Left lobe of liver (tissue), 2 donors: ENCODE measurements at places on chromosomes 2 and 18. TPM values are rescaled to one million over a fixed set of nuclear protein-coding genes. Genes with fewer than 3 reads are reported as not detected.

DNA sequence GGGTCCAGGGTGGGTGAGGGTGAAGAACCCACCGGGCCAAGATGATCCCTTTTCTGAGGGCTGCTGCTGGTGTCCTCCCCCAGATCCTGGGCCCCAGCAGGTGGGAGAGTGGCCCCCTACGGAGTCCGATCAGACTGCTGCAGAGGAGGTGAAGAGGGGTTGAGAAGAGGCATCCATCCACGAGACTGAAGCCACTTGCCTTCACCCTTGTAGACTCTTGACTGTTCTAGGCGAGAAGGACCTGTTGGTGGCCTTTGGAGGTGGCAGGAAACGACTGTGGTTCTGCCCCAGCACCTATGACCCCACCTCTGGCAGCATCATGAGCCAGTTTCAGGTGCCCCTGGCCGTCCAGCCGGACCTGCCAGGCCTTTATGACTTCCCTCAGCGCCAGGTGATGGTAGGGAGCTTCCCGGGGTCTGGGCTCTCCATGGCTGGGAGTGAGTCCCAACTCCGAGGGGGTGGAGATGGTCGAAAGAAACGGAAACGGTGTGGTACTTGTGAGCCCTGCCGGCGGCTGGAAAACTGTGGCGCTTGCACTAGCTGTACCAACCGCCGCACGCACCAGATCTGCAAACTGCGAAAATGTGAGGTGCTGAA lies 1.5 kb downstream of the TET3 start:
- no peak for DNase-seq

- DNase-seq = no peak
Measured at GRCh38 chr2:118387509-118387908, 299.2 kb downstream of the INSIG2 start.

GRCh38 chr18:61159246-61159645 lies 174.0 kb upstream of the CDH20 start:
- no peak for DNase-seq

DNA sequence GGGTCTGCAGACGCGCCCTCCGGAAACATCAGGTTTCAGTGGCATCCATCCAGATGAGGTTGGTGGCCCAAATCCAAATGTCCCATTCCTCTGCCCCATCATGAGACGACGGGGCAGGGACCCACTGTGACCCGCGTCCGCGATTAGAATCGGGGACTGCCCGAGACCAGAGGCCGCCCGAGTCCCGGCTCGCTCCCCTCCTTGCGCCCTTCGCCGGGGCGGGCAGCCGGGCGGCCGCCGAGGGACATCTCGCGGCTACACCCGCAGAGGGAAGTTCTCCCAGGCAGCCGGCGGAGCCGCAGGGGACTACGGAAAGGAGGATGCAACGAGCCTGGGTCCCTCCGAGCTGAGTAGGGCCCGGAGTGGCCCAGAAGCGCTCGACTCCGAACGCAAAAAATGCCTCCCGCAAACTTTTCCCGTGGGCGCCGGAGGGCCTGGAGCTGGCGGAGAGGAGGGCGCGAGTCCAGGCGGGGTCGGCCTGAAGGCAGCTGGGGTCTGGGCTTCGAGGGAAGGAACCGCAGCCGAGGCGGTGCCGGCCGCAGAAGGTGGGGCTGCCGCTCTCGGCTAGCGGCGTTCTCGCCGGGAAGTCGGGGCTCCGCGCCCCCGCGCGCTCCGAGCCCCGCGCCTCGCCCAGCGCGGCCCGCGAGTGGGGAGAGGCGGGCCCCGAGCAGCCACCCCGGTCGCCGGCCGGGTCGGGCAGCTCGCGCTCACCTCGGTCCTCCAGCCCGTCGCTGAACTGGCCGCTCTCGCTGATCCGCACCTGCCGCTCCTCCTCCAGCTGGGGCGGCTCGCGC lies 580 bp downstream of the TMEM163 start:
- DNase-seq = no peak

GRCh38 chr2:46461709-46462171 lies 17.6 kb upstream of the TMEM247 start:
- no peak for DNase-seq

- DNase-seq = no peak
Measured at GRCh38 chr2:148614322-148615049, 30.1 kb upstream of the EPC2 start.

DNA sequence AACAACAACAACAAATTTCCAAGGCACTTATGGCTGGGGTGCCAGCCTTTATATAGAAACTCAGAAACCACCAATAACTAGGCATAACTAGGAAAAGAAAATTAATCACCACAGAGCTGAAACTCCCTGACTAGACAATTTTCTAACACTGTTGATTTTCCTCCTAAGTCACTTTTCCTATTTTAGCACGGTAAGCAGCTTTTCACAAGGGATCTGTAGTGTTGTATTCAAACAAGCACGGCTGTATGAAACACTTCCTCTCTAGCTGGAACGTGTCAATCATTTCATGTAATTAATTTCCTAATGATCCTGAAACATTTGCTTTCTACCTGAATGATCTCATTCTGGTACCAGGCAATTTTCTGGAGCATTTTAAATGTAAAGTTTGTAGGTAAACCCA lies 645.0 kb downstream of the IRS1 start:
- no peak for DNase-seq

DNA sequence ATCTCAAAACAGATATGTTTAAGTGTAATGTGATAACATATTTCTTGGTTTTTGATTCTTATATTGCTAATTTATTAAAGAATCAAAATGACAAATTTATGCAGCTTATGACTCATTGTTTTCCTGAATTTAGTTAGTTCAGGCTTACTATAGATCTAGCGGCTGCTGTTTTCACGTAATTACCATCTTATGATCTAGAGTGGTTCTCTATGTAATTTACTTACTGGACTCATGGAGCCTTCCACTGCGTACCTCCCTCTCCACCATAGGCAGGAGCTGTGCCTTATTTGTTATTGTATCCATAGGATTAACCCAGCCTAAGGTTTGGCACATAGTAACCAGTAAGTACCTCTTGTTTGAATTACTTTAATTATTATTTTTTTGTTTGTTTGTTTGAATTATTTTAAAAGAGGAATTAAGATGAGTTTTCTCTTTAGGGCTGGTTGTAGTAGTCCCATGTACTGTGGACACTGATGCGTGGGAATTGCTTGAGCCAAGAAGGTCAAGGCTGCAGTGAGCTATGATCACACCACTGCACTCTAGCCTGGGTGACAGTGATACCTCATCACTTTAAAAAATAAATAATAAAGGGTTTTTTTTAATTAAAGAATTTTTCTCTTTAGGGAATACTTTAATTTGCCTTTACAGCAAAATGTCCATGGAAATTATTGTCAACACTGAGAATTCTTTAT lies 165.5 kb downstream of the PHLPP1 start:
- no peak for DNase-seq

GRCh38 chr18:25599443-25599842 lies 247.5 kb upstream of the ZNF521 start:
- DNase-seq = no peak

DNA sequence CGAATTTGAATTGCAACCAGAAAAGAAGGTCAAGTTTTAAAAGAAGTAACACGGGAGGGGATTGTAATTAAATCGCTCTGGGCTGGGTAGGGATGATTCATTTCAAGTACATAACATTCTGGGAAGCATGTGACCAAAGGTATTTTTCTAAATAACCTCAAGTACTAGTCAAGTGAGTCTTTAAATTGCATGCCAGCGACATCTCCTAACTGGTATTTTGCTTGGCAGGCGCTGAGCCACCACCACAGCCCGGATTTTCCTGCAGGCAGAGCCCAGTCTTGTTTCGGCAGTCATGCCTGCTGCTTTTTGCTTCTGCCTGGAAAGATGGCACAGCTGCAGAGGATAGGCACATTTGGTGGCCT lies 33.7 kb upstream of the NPAS2 start:
- no peak for DNase-seq

GRCh38 chr2:34188464-34189303 lies 589.6 kb upstream of the FAM98A start:
- no peak for DNase-seq

DNA sequence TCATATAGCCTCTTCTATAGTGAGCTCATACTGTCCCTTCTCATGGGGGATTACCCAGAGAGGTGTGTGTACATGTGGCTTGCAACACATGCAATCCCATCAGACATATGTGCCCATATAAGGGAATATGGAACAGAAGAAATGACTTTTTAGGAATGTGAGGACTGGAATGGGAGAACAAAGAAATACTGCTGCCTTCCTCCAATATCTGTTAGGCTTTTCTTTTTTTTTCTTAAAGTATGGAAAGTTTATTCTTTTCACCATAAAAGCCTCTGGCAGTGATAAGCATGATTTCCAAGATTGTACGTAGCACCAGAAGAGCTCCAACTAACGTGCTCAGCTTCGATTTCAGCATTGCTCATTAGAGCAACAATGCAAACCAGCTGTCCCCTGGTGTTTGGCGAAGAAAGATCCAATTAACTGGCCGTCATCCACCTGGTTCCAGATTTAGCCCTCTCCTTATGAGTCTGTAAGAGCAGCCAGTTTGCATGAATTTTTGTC lies 113.6 kb downstream of the ADCYAP1 start:
- DNase-seq = no peak

- DNase-seq = no peak
Measured at GRCh38 chr18:77481541-77481940, 231.9 kb downstream of the GALR1 start.

DNA sequence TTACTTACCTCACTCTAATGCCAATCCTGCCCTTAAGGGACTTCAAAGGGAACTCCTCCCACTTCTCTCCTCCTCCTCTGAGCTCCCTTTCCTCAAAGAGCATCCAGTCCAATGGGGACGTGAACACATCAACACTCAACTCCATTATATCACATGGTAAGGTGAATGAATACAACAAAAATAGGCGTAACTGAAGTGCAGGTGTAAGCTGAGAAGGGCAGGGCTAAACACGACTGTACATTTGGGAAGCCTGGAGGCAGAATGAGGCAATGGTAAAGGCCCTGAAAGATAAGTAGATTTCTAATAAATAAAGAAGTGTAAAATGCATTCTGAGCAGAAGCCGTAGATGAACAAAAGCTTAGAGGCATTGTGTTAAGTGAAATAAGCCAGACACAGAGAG lies 226.1 kb upstream of the TRIB2 start:
- no peak for DNase-seq

- DNase-seq = no peak
Measured at GRCh38 chr2:36427790-36428243, 72.2 kb downstream of the CRIM1 start.

GRCh38 chr2:98158305-98158704 lies 71.3 kb downstream of the VWA3B start:
- DNase-seq = no peak

GRCh38 chr2:240600451-240600961 lies 14.0 kb downstream of the CAPN10 start:
- DNase-seq = peak; percentile 39

DNA sequence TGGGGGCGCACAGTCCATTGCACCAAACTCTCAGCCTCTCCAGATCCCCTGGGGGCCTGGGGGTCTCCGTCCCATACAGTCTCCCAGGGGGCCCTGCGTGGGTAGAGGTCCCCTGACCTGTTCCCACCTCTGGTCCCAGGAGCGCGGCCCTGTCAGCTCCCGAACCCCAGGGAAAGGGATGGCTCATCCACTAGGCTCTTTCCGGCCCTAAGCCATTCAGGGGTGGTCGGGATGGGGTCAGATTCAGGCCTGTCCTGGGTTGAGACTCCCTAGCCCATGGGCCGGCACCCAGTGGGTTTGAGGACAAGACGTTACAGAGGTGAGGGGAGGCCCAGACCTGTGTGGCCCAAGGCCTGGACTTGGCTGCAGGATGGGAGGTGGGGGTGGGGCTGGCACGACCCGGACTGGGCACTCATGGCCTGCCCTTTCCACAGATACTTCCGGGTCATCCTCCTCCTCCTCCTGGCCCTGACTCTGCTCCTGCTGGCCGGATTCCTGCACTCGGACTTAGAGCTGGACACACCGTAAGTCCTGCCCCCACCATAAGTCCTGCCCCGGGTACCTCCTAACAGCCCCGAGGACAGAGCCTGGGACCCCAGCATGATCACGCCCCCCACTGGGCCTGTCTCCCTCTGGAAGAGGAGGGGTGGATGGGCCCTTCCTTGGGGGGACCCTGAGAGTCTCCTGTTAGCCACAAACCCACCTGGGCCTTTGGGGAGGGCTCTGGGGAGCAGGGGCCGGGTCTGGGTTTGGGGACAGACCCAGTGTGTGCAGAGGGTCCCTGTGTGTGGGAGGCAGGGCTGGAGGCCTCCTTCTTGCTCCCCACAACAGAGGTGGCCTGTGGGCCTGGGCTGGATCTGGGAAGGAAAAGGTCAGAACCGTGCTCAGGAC lies 10.1 kb upstream of the NEU4 start:
- no peak for DNase-seq

GRCh38 chr2:216071111-216071851 lies 10.3 kb downstream of the PECR start:
- no peak for DNase-seq

DNA sequence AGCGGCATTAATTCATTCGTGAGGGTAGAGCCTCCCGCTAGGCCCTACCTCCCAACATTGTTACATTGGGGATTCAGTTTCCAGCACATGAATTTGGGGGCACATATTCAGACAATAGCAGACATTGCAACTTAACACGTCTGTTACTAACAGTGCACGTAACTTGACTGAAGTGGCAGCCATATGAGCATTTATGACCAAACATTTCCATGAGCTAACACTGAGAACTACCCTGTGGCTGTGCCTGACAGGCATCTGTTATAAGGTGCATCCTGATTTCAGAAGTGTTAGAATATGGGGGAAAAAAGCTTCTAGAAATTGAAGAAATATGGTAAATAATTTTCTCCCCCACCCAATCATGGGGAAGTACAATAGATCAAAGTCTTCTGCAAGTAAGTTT lies 24.5 kb downstream of the MALT1 start:
- no peak for DNase-seq

DNA sequence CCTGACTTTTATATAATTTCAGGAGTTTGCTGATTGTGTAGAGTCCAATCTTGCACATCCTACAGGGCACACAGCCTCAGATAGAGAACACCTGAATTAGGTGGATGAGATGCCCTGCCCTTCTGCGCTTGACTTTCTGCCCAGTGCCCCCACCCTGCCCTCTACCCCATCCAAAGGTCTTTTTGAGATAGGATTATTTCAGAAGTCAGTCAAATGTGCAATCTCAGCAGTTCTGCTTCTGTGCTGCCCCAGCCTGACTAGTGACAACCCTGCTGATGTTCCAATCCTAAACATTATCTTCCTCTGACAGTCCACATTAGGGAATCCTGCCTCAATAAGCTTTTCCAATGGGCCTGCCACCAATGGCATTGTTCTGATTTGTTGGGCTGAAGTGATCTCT lies 411.5 kb downstream of the TGIF1 start:
- DNase-seq = no peak

GRCh38 chr2:69764286-69765095 lies 22.6 kb downstream of the ANXA4 start:
- no peak for DNase-seq

Gene GPR45
- not detected for total RNA-seq

Gene TGFA
- total RNA-seq = 5.0 TPM

Gene PLB1
- total RNA-seq = 0.45 TPM

Gene FAM237A
- not detected for total RNA-seq

Gene CPO
- total RNA-seq = 0.38 TPM

Gene DLGAP1
- 0.48 TPM for total RNA-seq

Gene GAL3ST2
- total RNA-seq = 0.55 TPM

Gene PARD3B
- 9.3 TPM for total RNA-seq

Gene GREB1
- total RNA-seq = 22.4 TPM

Gene CHMP1B
- 12.9 TPM for total RNA-seq

Gene NAT8
- total RNA-seq = 26.3 TPM

Gene FHOD3
- total RNA-seq = 0.40 TPM

Gene ACVR1C
- total RNA-seq = 2.2 TPM
